ENCODE measurements at places on chromosomes 6 and 20.

GRCh38 chr6:131250122-131250521 is 114.9 kb downstream of the AKAP7 start:
- DNase-seq: no peak

GRCh38 chr6:38067263-38067980 is 247.9 kb downstream of the ZFAND3 start:
- no peak for DNase-seq

DNA sequence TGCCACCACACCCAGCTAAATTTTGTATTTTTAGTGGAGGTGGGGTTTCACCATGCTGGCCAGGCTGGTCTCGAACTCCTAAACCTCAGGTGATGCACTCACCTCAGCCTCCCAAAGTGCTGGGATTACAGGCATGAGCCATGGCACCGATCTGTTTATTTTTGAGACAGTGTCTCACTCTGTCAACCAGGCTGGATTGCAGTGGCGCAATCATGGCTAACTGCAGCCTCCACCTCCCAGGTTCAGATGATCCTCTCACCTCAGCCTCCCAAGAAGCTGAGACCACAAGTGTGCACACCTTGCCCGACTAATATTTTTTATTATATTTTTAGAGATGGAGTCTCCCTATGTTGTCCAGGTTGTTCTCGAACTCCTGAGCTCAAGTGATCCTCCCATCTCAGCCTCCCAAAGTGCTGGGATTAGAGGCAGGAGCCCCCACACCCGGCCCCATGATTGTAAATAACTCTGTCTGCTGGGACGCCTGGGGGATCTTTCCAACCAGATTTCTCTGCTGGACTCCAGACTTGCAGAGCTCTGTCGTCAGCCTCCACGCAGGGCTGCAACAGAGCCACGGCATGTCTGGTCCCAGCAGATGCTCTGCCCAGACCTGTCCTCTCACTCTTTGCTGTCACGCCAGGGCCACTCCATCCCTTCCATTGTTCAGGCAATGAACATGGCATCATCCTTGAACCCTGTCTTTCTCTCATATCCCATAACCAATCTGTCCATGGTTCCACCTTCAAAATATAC is 25.3 kb downstream of the SYNJ2 start:
- no peak for DNase-seq

- DNase-seq: no peak
These were observed 1.9 kb upstream of the NFKBIE start for GRCh38 chr6:44267252-44267651.

- DNase-seq: no peak
These were observed 1.4 kb downstream of the MTCL3 start for GRCh38 chr6:127517693-127518092.

GRCh38 chr6:140663094-140663493 is 1288.6 kb upstream of the CITED2 start:
- DNase-seq: no peak

DNA sequence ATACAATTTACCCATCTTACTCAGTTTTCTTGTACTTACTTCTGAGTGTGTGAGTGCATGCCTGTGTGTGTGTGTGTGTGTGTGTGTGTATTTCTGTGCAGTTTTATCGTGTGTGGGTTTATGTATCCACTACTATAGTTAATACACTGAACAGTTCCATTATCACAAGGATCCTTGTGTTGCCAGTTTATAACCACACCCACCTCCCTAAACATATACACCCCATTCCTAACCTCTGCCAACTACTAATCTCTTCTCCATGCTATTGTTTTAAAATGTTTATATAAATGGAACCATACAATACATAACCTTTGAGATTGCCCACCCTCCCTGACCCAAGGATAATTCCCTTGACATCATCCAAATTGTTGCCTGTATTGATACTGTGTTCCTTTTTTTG is 18.7 kb downstream of the POFUT1 start:
- DNase-seq: no peak

- no peak for DNase-seq
These were observed 125.3 kb downstream of the GRM1 start for GRCh38 chr6:146154197-146154596.

DNA sequence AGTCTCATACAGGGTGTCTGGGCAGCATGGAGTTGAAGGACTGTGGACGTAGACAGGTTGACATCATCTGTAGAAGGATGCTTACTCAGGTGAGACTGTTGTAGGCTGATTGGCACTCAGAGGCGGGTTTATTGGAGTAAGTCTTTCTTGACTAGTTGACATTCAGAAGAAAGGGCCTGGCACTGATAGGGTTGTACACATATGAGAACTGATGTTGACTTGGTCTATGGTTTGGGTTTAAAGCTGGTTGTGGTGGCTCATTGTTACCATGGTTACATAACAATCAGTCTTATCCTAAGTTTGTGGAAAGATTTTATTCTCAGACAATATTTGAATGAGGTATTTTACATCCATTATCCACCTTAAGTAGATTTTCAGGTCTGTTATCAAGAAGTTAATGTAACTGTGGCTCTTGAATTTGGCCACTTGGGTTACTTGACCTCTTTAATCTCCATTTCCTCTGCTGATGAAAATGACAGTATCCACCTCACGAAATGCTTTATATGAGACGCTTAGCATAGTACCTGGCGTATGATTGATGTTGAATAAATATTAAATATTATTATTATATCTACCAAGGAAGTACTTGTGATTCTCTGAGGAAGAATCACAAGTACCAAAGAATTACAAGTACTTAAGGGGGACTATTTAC is 109.3 kb downstream of the DNAH8 start:
- no peak for DNase-seq

- DNase-seq: peak; percentile 60
These were observed at the start of gene LTA for GRCh38 chr6:31572041-31572911. LTA (plus strand) TSS chr6:31572289; CDS start chr6:31572743, 454 bp downstream.

DNA sequence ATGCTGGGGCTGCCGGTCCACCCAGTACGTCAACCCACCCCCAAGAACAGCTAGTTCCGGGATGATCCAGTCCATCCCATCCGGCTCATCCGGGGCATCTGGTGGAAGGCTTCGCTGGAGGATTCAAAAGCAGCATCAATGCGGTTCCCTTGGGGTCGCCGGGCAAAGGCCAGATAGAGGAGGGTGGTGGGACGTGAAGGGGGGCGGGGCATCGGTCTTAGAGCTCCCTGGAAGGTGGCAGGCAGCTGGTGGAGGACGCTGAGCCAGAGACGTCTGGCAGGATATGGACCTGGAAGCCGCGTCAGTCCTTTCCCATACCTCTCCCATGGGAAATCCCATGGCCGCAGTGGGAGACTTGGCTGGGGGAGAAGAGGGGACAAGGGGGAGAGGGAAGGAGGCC is 1500.8 kb upstream of the DEFB115 start:
- no peak for DNase-seq

DNA sequence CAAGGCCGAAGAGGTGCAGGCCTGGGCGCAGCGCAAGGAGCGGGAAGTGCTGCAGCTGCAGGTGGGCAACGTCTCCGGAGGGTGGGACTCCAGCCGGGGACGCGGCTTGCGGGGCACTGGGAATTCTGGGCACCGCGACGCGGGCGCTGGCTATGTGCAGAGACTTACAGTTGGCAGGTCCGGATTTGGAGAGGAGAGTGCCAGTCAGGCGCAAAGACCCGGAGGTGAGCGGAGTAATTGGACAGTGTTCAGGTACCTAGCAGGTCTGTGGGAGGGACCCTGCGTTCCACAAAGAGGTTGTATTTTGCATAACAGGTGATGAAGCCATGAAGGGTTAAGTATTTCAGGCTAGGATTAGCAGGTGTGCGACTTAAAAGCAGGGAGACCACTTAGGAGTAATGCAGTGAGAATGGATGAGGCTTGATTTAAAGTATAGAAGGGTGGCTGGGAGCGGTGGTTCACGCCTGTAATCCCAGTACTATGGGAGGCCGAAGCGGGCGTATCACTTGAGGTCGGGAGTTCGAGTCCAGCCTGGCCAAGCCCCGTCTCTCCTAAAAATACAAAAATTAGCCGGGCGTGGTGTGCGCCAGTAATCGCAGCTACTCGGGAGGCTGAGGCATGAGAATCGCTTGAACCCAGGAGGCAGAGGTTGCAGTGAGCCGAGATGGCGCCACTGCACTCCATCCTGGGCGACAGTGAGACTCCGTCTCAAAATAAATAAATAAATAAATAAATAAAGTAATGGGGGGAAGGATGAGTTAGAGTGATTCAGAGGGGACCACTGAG is 1.0 kb downstream of the MRPS26 start:
- DNase-seq: no peak

DNA sequence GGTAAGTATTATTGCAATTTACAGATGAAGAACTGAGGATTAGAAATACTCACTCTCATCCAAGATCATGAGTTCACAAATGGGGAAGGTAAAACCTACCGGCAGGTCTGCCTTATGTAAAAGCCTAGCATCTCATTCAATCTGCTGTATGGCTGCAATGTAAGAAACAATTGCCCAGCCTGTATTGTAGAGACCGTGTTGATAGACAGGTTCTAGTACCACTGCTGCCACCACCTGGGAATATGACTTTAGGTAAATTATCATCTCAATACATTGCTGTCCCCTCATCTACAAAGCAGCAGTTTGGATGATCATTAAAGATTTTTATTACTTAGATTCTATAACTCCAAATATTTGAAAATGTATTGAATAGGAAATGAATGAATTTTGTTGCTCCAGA is 23.3 kb upstream of the ARHGAP18 start:
- no peak for DNase-seq

DNA sequence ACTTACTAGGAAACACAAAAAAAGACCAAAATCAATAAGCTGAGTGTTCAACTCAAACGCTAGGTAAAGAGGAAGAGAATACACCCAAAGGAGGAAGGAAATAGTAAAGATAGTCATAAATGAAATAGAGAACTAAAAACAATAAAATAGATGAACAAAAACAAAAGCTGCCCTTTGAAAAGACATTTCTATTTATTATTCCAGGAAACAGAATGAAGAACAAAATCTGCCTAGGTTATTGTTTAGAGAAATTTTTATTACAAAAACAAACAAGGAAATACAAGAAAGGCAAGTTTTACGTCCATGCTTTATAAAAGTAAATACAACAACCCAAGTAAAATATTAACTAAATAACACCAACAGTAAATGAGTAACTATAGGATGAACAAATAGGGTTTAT is 20.1 kb downstream of the HLA-DMB start:
- no peak for DNase-seq

GRCh38 chr20:63711085-63711645 is 3.3 kb downstream of the ZGPAT start:
- no peak for DNase-seq

- DNase-seq: no peak
These were observed 133.3 kb upstream of the FOXQ1 start for GRCh38 chr6:1178590-1178989.

GRCh38 chr6:40358473-40359460 is 228.4 kb downstream of the LRFN2 start:
- no peak for DNase-seq

- DNase-seq: no peak
These were observed 35.3 kb downstream of the GRM4 start for GRCh38 chr6:34110610-34111009.

GRCh38 chr6:166938150-166938549 is 18.2 kb downstream of the RNASET2 start:
- DNase-seq: no peak

DNA sequence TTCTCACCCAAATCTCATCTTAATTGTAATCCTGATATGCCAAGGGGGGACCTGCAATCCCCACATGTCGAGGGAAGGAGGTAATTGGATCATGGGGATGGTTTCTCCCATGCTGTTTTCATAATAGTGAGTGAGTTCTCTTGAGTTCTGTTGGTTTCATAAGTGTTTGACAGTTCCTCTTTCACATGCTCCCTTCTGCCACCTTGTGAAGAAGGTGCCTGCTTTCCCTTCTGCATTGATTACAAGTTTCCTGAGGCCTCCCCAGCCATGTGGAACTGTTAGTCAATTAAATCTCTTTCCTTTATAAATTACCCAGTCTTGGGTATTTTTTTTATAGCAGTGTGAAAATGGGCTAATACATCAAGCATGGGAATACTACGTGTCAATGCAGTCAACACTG is 925.0 kb upstream of the MAN1A1 start:
- DNase-seq: no peak

DNA sequence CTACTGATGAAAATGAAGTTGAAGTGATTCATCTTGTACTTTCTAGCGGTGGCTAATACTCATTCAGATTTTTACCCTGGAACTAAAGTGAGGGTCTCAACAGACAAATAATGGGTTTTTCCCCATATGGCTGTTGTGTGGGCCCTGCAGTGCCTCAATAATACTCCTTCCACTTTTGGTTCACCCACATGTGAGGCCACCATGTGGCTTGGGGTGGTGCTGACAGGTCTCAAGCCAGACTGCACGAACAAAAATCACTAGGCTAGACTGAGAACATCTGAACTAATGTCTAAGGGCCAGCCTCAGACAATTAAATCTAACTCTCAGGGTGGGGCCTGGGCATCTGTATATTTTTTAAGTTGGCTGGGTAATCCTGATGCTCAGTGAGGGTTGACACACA is 7.9 kb upstream of the COL12A1 start:
- no peak for DNase-seq

Measured in stimulated activated CD8-positive, alpha-beta memory T cell treated with anti-CD3 and anti-CD28 coated beads, Interleukin-4, amount 100 ng/mL, for 4 hours (primary cell).